ENCODE measurements at places on chromosomes 12 and 14.

DNA sequence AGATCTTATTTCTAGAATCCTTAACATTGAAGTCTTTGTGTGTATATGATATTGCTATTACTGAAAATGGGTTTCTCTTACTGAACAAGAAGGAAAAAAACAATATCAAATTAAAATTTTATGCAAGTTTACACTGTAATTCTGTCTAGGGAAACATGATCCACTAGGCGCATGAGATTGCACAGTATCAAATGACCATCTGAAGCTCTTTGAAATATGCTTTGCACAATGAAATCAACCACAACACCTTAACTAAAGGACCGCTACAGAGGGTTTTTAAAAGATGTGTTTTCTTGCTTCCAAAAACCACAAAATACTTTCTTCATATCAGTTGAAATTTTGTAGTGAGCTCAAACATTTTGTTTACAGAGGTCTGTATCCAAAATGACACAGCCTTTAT, 15.1 kb upstream of the KERA start:
- no peak for DNase-seq

DNA sequence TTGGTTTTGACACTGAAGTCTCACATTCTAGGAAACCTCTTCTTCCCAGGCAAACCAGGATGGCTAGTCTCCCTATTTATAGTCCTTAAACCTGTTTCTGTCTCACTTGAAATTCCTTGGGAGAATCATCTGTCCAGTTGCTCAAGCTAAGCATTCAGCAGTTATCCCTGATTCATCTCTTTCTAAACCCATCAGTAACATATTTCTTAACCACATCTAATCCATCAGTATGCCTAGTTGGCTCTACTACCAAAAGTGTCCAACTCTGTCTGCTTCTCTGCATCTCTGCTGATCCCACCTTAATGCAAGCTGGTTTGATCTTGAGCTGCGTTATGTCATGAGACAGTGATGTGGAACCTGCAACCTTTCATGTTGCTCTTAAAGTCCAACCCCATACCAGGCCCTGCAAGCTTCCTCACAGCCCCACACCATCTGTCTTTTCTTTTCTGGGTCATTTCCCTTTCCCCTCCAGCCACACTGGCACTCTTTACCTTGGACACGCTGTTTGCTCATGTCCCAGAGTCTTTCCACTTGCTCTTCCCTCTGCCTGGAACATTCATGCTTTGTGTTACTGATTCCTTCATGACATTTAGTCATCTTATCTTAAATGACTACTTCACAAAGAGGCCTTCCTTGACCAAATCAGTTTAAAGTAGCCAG, 380.8 kb upstream of the RGS6 start:
- DNase-seq, result no peak

DNA sequence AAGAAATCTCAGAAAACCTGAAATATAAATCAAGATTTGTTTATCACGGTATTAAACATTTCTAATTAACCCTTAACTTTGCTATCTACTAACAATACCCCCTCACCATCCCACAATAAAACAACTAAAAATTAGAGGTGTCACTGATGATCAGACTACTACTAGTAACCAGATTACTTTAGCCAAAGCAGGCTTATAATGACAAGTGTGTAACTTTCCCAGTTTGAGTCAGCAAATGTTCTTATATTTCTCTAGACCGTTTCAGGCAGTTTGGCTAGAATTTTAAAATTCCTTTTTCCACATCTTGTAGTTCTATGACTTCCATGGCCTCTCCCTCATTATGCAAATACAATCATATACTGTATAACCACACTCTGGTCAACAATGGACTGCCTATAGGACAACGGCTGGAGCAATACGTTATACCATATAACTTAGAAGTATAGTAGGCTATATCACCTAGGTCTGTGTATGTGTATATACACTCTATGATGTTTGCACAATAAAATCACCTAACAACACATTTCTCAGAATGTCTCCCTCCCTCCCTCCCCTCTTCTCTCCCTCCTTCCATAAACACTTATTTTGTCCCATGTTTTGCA, 102.1 kb downstream of the DENND5B start:
- no peak for DNase-seq

- DNase-seq, result no peak
These were observed 6.8 kb downstream of the CEP170B start for GRCh38 chr14:104871656-104872468.

- DNase-seq, result no peak
These were observed 14.3 kb upstream of the MCRS1 start for GRCh38 chr12:49582201-49582600.

DNA sequence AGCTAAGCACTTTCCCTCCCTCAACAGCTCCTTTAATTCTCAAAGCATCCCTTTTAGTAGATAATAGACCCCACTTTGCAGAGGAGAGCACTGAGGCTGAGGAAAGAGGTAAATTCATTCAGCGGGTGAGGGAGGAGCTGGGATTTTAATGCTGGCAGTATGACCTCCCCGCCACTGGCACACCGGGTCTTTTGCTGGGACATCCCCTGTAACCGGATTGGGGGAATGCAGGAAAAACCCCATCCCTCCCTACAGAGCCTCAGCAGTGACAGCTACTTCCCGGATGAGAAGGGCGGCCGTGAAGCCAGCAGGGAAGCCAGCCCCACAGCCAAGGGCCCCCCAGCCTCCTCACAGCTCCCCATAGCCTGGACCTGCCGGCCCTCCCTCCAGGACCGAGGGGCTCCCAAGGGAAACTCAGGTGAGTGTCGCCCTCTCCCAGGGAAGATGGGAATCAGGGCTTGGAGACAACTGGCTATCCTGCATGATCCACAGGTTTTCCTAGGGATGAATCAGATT, 12.1 kb downstream of the ZBTB39 start:
- DNase-seq, result no peak

DNA sequence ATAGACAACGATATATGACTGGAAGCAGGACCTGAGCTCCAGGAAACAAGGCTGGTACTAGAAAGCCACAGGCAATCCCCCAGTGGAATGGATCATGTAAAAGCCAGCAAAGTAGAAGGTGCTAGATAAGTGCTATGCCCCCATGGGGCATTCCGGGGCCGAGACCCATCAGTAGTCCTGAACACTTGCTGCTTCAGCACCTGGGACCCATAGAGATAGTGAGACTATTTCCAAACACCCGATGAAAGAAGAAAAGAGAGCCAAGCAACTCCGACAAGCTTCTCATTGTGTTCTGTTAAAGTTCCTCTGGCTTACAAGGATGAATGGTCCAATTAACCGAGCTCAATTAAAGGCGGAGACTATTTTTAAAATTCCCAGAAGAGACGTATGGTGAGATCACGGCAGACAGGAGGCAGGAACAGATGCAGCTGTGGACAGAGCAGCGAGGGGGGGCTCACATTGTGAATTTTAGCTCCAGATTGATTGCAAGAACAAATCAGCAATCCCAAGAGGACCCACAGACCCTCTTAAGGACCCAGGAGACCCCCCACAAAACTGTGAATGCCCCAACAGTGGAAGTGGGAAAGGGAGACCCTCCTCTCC, 142.5 kb upstream of the OVCH1 start:
- no peak for DNase-seq

DNA sequence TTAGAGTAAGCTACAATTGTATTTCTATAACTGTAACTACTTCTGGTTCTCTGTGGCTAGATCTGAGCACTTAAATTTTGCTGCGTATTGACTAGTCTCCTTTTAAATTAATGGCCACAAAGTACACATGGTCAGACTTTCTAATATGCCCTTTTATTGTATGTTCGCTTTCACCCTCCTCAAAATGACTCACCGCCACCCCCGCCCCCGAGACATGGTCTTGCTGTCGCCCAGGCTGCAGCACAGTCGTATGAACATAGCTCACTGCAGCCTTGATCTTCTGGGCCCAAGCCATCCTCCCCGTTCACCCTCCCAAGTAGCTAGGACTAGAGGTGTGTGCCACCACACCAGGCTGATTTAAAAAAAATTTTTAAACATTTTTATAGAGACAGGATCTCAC, 11.8 kb downstream of the MTERF2 start:
- DNase-seq, result no peak

DNA sequence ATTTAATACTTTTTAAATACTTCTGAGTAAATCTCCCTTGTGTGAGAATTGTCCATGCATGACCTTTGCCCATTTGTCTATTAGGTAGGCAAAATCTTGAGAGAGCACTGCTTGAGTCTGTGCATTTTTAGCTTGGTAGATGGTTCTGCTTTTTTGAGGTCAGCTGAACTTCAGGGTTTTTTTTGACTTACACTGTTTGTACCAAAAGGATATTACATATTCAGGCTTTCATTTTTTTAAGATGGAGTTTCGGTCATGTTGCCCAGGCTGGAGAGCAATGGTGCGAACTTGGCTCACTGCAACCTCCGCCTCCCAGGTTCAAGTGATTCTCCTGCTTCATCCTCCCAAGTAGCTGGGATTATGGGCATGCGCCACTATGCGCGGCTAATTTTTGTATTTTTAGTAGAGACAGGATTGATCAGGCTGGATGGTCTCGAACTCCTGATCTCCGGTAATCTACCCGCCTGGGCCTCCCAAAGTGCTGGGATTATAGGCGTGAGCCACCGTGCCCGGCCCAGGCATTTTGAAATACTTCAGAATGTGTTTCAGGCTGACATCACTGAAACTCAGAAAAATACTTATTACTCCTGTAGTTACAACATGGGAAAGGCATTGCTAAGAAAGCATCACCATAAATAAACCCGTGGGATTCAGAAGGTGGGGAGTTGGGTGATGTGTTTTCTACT, 11.1 kb downstream of the RASSF3 start:
- DNase-seq, result no peak

GRCh38 chr14:99350751-99351150, 78.8 kb upstream of the BCL11B start:
- no peak for DNase-seq

GRCh38 chr12:52561880-52562449, 9.0 kb upstream of the KRT71 start:
- DNase-seq, result no peak
